ENCODE measurements at places on chromosomes 5 and 9. TPM values are rescaled to one million over a fixed set of nuclear protein-coding genes. Genes with fewer than 3 reads are reported as not detected.

Gene GFI1B
- total RNA-seq = not detected

Gene PDE6A
- total RNA-seq = not detected

Gene ADGRD2
- not detected for total RNA-seq

Gene SPATA31C1
- not detected for total RNA-seq

Gene FOXD4L3
- not detected for total RNA-seq

Gene IL3
- not detected for total RNA-seq

Gene MSMP
- total RNA-seq = not detected

All from activated naive CD4-positive, alpha-beta T cell treated with anti-CD3 and anti-CD28 coated beads for 36 hours (primary cell).